ENCODE measurements at places on chromosomes 3 and 15. TPM values are rescaled to one million over a fixed set of nuclear protein-coding genes. Genes with fewer than 3 reads are reported as not detected.

DNA sequence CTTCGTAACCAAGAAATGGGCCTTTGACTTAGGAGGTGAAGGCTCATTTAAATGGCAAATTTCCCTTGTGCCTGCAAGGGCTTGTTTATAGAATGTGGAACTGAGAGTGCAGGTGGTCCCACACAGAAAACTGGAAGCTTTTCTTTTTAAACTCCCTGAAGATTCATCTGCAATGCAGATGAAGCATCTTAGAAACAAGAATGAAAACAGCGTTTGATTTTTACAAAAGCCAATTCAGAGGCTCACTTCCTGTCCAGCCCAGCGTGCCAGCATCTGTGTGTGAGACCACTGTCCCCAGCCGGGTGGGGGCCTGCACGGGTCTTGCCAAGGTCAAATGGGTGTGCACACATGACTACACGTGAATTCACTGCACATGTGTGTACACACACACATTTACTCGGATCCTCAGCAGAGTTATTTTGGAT lies 94.7 kb downstream of the LINGO1 start:
- no peak for DNase-seq

DNA sequence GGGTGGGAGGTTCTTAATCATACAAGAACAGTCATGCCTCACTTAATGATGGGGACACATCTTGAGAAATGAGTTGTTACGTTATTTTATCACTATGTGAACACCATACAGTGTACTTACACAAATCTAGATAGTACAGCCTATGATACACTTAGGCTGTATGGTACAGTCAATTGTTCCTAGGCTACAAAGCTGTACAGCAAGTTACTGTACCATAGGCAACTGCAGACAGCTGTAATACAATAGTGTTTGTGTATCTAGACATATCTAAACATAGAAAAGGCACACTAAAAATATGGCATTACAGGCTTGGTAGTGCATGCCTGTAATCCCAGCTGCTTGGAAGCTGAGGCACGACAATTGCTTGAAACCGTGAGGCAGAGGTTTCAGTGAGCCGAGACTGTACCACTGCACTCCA lies 55.7 kb upstream of the PLXND1 start:
- DNase-seq: no peak

DNA sequence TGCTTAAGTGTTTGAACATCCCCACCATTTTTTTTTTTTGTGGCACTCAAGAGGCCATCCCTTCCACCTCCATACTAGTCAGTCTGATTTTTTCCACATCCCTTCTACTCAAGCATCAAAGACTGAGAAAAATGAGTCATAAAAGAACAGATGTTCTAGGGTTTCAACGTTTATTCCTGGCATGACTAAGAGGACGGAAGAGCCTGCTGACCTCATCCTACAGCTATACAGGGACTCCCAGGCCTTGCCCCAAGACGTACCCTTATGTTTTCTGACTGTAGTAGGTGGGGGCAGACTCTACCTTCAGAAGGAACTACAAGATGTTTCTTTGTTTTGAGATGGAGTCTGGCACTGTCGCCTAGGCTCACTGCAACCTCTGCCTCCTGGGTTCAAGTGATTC lies 3.3 kb upstream of the ITPKA start:
- no peak for DNase-seq

GRCh38 chr3:127518456-127519081 lies 72.0 kb downstream of the TPRA1 start:
- no peak for DNase-seq

- peak; percentile 57 for DNase-seq
These were observed 25.3 kb downstream of the ANP32A start for GRCh38 chr15:68795298-68795848.

Gene ERC2
- 2.7 TPM for polyA plus RNA-seq

Gene CCK
- not detected for polyA plus RNA-seq

Measured in right renal pelvis (tissue), 4 donors.